ENCODE measurements at places on chromosomes 4 and X. TPM values are rescaled to one million over a fixed set of nuclear protein-coding genes. Genes with fewer than 3 reads are reported as not detected.

The NEIL3 gene
- 5.9 TPM for total RNA-seq

DNA sequence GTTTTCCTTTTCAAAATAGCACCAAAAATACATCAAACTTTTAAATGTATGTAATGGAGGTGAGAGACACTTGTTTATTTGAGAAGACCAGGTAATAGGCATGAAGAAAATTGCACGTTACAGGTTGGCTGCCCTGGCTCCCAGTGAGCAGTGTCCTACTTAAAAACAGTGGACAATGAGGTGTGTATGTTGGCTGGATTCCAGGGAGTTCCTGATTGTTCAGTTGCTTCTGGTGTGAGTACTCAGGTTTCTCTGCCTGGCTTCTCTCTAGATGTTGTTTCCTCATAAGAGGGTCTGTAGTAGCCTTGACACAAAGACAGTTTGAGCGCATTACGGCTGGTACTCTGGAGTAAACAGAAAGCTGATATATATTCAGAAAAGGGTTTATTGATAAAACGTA, 29.4 kb downstream of the SNX25 start:
- H3K4me3 ChIP-seq: no peak overlapping the region
- peaks cover 9% of the 10 kb centered on the region for H3K36me3 ChIP-seq
- H3K27me3 ChIP-seq: no peaks in the 10 kb centered on the region
- no peak overlapping the region for H3K27ac ChIP-seq

GRCh38 chr4:81466841-81467671, 4.7 kb downstream of the RASGEF1B start:
- H3K36me3 ChIP-seq: no peaks in the 10 kb centered on the region
- H3K4me3 ChIP-seq: no peak overlapping the region
- H3K27ac ChIP-seq: peak overlapping the region; percentile 71
- peaks cover 69% of the 10 kb centered on the region for H3K4me1 ChIP-seq
- peaks cover 23% of the 10 kb centered on the region for H3K27me3 ChIP-seq

The CCSER1 gene
- 7.2 TPM for total RNA-seq

DNA sequence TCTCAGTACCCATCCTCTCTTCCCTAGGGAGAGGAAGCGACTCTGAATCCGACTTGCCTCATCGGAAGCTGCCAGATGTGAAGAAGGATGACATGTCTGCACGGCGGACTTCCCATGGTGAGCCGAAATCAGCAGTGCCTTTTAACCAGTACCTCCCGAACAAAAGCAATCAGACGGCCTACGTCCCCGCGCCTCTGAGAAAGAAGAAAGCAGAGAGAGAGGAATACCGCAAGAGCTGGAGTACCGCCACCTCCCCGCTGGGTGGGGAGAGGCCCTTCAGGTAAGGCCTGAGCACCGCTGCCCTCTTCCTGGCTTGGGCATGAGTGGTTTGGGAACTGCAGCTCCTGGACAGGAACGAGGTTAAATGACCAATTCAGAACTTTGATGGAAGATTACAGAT, 81.2 kb downstream of the LIMCH1 start:
- H3K36me3 ChIP-seq: peaks cover 21% of the 10 kb centered on the region
- DNase-seq: no peak
- H3K4me3 ChIP-seq: no peak overlapping the region

The TMEM184C gene
- 38.7 TPM for total RNA-seq

DNA sequence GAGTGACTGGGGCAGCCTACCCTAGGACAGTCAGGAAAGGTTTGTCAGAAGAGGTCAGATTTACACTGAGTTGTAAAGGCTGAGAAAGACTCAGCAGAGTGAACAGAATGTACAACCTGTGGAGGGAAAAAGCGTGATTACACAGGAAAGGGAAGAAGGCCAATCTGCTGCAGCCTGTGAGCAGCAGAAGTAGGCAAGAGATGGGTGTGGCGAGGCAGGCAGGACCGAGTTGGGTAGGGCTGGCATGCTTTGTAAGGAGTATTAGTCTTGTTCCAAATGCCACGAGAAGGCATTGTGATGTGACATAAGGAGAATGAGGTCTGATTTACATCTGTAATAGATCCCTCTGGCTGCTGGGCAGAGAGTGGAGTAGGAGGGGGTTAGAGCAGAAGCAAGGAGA, 12.6 kb downstream of the SGMS2 start:
- no peaks in the 10 kb centered on the region for H3K27me3 ChIP-seq
- H3K4me1 ChIP-seq: no peaks in the 10 kb centered on the region
- no peak overlapping the region for H3K4me3 ChIP-seq
- DNase-seq: no peak

The FAM184B gene
- not detected for total RNA-seq

Measured in mesothelial cell of epicardium (in vitro differentiated cells).